Skin of body (tissue), 3 donors: ENCODE measurements at places on chromosomes 3 and 15.

DNA sequence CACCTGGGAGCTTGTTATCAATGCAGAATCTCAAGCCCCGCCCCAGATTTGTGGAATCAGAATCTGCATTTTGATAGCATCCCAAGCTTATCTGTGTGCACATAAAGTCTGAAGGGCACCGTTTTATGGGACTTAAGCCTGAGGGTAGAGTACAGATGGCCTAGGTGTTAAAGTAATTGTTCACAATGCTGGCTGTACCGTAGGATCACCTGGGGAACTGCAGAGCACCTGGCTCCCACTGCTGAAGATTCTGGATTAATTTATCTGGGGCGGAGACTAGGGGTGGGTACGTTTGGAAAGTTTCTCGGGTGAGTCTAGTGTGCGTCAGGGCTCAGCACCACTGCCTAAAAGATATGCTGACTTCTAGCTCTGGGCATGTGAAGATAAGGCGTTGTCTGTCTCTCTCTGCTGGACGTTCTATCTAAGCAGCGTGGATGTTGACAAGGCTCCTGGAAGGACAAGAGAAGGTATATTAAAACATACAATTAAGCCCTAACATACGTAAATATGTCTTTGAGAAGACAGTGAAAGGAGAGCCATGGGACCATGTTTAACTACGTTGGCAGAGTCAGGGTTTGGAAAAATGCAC, 63.2 kb upstream of the RASGRP1 start:
- DNase-seq: no peak

DNA sequence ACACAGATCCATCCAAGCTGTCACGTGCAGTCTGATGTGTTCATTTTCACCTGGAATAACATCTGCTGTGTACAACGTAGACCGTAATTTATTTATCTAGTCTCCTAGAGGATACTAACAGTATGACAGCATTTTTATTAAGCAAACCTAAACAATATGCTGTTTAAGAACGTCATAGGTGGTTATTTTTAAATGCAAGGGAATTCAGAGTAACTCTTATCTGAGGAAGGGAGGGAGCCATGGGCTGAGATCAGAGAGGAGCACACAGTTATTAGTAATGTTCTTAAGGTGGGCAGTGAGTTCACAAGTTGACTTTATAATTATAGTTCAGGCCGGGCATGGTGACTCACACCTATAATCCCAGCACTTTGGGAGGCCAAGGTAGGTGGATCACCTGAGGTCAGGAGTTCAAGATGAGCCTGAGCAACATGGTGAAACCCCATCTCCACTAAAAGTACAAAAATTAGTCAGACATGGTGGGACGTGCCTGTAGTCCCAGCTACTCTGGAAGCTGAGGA, 193.6 kb downstream of the UACA start:
- no peak for DNase-seq

DNA sequence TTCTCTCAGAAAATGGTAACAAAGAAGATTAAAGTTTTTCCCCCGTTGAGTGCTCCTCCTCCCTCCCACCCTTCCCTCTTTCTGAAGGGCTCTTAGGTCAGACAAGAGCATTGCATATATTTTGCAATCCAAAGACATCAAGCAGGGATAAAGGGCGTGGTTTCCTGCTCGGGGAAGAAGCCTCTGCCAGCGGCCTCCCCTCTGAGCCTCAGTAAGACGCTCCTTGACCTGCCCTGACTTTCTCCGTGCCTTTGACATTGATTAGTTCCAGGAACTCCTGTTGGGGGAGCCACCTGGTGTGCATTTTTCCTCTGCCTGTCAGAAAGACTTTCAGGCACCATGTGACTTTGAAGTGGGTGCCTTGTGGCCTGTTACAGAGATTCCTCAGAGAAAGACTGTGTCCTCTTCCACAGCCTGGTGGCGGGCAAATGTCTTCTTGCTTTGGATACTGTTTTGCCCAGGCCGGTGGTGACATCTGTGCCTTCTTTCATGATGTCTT, 87.2 kb upstream of the TBL1XR1 start:
- DNase-seq: no peak

GRCh38 chr15:71752128-71752527, 58.2 kb upstream of the NR2E3 start:
- DNase-seq: no peak

- no peak for DNase-seq
These were observed 4.3 kb upstream of the LSMEM2 start for GRCh38 chr3:50274371-50275104.

GRCh38 chr15:60477164-60477563, 1.8 kb downstream of the ICE2 start:
- no peak for DNase-seq

DNA sequence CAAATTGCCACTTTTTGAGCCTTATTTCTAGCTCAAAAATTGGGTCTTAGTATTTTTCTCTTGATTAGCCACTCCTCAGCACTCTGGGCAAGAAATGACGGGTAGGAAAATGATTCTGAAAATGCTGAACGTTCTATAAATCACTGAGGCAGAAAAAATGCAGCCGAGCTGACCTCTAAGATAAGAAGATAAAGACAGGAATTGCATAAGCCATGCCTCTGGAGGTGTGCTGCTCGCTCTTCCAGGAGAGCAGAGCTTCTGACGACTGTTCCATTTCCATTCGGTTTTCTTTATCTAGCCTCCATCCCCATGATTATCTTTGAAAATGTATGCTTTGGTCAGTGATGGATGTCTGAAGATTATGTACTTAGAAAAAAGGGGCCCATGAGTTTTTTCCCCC, 558.8 kb upstream of the ADAMTS9 start:
- no peak for DNase-seq

DNA sequence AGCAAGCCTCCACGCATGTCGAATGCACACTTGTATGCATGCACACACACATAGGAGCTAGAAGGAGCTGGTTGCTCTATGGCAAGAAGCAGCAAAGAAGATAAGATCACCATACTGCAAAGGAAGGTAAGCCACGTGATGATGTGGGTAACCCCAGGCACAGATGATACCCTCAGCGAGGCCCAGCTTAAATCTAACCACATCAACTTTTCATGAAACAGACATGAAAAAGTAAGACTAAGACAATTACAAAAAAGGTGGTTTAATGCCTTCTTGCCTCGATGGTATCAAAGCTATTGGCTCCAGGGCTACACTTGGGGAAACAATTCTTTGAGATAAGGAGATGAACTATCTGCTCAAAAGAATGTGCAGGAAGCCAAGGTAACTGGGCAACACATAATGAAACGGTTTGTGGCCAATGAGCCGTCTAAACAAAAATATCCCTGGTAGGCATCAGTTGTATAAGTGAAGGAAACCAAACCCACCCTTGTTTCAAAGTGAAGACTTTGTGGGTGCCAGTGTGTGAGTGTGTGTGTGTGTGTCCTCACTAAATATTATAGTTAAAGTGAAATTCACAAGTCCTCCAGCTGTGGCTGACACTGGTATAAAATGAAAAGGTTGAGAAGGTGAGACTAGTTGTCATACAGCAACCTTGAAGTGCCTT, 365.7 kb upstream of the ICE2 start:
- no peak for DNase-seq

DNA sequence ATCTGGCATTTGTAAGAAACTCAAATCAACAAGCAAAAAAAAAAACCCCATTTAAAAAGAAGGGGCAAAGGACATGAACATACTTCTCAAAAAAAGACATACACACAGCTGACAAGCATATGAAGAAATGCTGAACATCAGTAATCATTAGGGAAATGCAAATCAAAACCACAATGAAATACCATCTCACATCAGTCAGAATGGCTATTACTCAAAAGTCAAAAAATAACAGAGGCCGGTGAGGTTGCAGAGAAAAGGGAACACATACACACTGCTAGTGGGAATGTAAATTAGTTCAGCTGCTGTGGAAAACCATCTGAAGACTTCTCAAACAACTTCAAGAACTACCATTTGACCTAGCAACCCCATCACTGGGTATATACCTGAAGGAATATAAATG, 199.4 kb upstream of the THBS1 start:
- peak; percentile 55 for DNase-seq

DNA sequence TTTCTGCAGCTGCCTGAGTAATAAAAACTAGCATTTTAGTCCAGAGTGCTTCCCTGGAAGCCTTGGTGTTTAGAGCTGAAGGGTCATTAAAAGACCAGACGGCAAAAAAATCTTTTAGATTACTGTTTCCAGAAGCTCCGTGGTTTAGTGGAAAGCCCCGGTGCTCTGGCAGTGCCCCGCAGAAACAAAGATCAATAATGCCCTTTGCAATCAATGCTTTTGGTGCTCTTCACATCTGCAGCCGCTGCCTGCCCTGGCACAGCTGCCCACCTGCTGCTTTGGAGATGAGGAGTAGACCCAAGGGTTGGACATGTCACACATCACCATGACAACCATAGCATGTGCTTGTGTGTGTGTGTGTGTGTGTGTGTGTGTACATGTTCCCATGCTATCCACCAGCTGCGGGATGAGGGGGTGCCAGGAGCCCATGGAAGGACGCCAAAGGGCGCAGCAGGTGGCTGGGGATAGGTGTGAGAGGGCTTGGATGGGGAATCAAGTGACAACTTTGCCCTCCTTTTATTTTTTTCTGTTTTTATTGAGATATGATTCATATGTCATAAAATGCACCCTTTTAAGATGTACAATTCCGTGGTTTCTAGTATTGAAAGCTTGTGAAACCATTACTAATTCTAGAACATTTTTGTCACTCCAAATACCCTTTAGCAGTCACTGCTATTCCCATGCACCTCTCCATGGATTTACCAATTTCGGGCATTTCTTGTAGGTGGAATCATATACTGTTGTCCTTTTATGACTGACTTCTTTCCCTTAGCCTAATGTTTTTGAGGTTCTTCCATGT, 75.7 kb upstream of the KLHL25 start:
- no peak for DNase-seq

DNA sequence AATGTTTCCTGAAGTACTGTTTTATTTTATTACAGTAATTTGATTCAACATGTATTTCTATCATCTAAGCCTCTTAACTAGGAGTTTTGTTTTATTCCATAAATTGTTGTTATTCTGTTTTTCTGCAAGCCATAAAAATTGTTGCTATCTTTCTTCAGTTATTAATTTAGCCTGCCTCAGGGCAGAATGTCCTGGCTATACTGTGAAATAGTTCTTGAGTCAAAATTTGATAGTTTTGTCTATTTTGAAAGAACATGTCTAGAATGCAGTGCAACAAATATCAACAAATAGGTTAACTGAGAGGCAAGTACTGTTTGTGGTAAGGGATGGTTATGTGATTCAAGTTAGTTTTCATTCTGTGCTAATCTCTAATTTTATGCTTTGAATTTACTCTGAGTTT, 63.9 kb downstream of the PPARG start:
- no peak for DNase-seq

- no peak for DNase-seq
These were observed 6.3 kb downstream of the ST3GAL6 start for GRCh38 chr3:98769448-98769847.

DNA sequence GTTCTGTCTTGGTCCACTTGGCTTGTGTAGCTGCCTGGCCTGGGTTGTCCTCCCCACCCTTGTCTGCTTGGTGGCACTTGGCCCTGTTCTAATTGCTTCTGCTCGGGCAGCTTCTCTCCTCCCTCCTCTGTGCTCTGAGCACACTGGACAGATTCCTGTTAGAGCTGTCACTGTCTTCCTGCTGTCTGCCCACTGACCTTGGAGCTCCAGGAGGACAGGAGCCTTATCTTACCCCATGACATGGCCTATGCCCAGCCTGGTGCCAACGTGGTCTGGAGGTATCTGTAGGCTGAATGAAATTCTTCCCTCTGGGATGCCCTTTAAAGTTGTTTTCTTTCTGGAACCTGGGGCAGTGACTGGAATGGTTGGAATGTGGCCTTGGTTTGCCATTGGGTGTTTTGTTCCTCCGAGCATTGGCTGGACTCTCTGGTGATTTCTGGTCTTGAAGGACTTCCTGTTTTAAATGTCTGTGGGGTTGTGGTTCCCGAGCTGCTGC, 94.1 kb downstream of the FAM43A start:
- no peak for DNase-seq

DNA sequence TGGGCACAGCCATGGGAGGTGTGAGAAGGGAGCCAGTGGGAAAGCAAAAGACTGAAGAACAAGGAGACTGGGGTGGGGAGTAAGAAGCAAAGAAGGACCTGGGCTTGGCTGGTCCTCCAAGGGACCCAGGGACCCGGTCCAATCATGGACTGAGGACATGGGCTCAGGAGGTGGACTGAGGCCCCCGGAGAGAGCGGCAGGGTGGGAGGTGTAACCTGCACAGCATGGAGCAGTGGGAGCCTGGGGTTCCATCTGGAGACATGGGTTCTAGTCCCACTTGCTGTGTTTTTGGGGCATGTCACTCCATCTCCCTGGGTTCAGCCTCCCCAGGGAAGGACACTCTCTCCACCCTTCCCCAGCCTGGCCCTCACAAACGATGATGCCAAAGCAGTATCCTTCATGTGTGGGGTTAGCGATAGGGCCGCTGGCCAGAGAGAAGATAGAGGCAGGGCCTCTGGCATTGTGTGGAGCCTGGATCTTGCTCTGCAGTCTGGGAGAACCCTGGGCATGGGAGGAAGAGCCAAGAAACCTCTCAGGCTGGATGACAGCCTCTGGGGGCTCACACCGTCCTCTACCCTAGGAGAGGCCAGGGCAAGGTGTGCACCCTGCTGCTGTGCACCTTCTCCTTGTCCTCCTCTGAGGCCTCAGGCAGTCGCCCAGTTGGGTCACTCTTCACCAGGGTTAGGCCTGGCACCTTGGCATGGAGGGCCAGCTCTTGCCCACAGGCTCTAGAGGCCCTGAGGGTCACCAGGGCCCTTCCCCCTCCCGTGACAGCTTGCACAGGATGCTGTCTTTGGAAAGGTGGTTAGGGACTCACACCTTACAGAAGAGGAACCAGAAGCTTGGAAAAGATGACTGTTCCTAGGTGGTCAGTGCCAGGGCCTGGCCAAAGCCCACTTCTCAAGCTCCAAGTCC, 26.0 kb downstream of the FBXW12 start:
- no peak for DNase-seq

GRCh38 chr3:27456554-27456953, 27.6 kb downstream of the SLC4A7 start:
- DNase-seq: no peak

- DNase-seq: no peak
These were observed 299.4 kb upstream of the GADL1 start for GRCh38 chr3:31193871-31194270.

DNA sequence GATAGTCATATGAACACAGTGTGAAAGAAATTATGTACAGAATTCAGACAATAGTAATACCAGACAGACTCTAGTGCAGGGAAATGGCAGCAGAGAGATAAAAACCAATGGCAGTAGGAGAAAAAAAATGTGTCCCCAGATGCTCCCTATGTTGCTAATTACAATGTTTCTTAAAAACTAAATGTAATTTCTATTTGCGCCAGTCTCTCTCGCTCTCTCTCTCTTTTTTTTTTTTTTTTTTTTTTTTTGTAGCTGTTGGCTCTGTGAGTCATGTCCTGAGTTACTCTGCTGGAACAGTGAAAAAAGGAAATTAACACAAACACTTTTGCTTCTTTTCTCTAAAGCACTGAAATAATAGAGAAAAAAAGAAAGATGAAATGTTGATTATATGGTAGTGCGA, 871.9 kb downstream of the GBE1 start:
- no peak for DNase-seq
